ENCODE measurements at places on chromosomes 3 and 15.
A peak's percentile ranks its signal among the peaks of the same experiment; 100 is the strongest.

GRCh38 chr3:25429361-25430286, 1.6 kb downstream of the RARB start:
- DNase-seq: no peak

DNA sequence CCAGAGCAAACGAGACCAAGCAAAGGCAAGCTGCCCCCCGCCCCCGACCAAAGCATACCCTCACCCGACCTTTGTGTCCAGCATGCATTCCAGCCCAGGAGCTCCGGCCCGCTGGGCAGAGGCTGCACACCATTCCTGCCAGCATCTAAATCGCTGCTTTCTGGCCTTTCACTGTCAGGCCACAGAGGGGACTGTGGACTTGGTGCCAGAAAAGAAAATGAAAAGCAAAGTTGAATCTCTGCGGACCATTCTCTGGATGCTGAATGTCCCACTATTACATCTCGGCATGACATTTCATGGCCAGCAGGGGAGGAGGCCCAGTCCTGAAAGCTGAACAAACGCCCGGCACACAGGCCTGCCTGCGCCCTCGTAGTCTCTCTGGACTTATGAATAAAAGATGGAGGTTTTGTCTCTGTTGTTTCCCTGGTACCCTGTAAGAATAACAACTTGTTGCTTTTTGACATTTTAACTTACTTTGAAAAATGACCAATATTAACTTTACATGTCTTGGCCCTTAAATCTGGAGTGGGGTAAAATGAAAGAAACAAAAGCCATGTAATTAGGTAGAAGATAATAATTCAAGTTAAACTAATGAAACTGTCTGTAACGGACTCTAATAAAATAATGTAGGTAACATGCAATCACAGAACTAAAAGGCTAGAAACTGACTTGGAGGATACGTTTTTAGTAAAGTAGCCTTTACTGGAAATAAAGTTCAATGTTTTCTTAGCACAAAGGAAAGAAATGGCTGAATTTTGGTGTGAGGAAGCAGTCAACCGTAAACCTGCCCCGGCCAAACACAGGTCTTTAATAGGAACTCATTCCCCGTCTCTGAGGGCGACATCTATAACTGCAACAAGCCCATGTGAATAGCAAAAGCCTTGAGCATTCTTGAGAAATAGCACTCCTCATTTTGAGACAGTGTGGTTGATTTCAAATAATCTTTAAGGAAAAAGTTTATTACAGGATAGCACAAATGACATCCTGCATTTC, 12.7 kb downstream of the IL17RD start:
- DNase-seq: no peak

DNA sequence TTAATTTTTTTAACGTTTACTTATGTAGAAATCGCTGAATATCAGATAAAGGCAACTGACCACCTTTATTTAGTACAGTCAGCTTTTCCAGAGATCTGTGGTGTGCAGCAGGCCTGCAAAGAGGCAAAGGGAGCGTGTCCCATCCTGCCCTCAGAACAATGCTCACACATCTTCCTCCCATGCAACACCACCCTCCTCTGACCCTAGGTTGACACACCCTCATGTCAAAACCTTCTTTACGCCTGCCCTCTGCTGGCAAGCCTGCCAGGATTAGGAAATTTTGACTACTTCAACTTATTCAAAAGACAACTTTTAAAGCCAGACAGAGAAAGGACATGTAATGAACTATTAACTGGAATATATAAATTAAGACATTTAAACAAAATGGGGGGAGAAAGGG, 513.7 kb downstream of the FOXP1 start:
- peak; percentile 48 for DNase-seq

- DNase-seq: no peak
These were observed 98.0 kb upstream of the ABHD17C start for GRCh38 chr15:80597076-80597475.

GRCh38 chr3:126676919-126677705, 22.2 kb upstream of the TXNRD3 start:
- DNase-seq: no peak

- DNase-seq: no peak
These were observed 19.1 kb downstream of the SLC6A20 start for GRCh38 chr3:45777111-45777745.
